ENCODE measurements at places on chromosomes 16 and 17. TPM values are rescaled to one million over a fixed set of nuclear protein-coding genes. Genes with fewer than 3 reads are reported as not detected.

Gene GLIS2
- total RNA-seq: 0.10 TPM

DNA sequence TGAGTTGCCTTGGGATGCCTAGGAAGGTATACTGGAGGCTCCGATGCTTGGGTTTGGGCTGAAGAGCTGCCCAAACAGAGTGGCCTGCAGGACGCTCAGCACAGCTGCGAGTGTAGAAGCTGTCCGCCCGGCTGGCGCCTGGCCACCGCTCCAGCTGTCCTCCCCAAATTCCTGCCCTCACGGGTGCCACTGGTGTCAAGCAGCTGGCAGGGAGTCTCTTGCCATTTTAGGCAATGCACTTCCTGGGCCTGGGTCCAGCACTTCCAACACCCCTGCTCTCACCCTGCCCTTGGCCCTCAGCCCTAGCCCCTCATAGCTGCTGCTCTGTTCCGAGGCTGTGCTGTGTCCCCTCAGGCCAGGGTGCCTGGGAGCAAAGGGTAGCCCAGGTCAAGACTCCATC is 5.2 kb upstream of the PKMYT1 start:
- no peaks in the 10 kb centered on the region for H3K27me3 ChIP-seq
- no peak for DNase-seq
- H3K36me3 ChIP-seq: no peaks in the 10 kb centered on the region
- H3K4me1 ChIP-seq: peaks cover 3% of the 10 kb centered on the region

DNA sequence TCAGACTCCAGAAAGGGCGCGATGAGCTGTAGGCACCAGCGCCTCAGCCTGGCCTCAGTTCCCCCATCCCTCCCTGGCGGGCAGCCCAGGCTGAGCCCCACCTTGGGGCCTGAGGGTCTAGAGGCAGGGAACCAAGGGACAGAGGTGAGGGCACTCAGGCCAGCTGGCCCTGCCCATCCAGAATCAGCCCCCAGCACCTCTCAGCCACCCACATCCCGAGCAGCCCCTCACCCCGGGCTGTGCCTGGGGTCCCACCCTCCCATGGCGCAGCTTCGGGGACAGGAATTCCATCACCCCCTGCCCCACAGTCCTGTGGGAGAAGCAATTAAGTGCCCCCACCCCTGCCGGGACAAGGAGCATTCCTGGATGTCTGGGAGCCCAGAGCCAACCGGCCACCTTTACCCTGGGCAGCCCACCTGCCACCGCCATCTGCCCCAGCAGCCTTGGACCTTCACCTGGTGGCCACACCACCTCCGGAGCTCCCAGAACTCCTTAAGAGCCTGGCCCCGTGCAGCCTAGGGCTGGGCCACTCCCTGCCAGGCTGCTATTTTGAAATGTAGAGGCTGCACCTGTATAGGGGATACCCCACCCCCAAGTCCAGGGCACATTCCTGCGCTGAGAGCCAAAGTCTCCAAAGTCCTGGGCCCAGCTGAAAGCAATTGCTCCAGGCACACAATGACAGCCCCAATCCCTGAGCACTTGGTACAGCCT is 33.7 kb upstream of the PVALEF start:
- H3K36me3 ChIP-seq: no peaks in the 10 kb centered on the region
- no peaks in the 10 kb centered on the region for H3K27me3 ChIP-seq
- H3K27ac ChIP-seq: no peak overlapping the region

GRCh38 chr17:78234261-78234865 is 2.9 kb downstream of the TMEM235 start:
- no peak overlapping the region for H3K4me3 ChIP-seq
- DNase-seq: no peak
- H3K27ac ChIP-seq: no peak overlapping the region
- peaks cover 3% of the 10 kb centered on the region for H3K36me3 ChIP-seq
- H3K27me3 ChIP-seq: peaks cover 26% of the 10 kb centered on the region

GRCh38 chr16:85348065-85348840 is 236.0 kb upstream of the CIBAR2 start:
- no peaks in the 10 kb centered on the region for H3K36me3 ChIP-seq
- peaks cover 2% of the 10 kb centered on the region for H3K4me1 ChIP-seq
- H3K4me3 ChIP-seq: no peak overlapping the region
- no peak for DNase-seq

DNA sequence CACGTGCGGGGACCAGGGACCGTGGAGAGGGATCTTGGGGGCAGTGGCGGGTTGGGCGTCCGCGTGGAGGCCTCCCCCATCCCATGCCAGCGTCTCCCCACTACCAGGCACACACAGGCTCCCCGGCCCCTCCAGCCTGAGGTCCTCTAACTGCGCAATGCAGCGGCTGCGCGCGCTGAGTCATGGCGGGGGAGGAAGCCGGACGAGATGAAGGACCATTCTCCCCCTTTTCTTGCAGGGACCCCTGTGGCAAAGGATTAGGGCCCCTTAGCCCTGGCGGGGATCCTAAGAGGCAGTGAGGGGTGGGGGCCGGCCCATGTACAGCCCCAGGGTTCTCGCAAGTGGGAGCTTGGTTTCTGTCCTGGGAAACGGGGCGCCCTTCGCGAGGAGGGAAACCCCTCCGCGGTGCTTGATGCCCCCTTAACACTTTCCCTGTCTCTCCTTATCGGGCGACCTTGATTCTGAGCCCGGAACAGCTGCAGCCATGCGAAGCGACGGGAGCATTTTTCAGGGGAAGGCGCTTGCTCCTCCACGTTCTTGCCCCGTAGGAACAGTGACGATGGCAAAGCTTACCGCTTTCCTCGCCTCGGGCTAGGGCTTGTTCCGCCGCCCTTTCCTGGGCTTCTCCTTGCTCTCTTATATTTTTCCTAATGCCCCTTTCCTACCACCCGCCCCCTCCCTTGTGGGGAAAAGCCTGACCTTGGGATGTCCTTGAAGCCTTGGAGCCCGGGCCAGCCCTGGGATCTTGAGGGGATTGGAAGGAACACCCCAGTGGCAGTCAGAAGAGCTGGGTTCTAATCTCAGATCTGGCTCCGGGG is 592 bp downstream of the ALDOA start:
- DNase-seq: no peak
- no peaks in the 10 kb centered on the region for H3K27me3 ChIP-seq
- peak overlapping the region; percentile 98 for H3K4me3 ChIP-seq

DNA sequence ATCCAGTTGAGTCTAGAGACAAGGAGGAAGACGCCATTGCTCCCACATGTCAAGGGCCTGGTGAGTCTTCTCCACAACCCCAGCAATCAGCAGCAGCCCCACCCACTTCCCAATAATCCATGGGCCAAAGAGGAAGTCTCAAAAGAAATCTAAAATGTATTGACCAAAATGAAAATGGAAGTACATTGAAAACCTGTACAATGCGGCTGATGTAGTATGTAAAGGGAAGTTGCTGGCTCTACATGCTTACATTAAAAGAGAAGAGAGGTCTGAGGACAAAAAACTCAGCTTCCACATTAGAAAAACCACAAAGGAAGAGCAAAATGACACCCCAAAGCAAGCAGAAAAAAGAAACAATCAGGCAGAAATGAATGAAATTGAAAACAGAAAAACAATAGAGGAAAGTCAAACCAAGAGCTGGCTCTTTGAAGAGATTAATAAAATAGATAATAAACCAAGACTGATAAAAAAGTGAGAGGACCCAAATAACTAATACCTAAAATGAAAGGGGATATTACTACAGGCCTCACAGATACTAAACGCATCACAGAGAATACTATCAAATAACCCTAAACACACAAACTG is 100.6 kb upstream of the METRNL start:
- DNase-seq: no peak
- peak overlapping the region; percentile 95 for H3K27ac ChIP-seq
- H3K4me1 ChIP-seq: peaks cover 23% of the 10 kb centered on the region
- H3K36me3 ChIP-seq: no peaks in the 10 kb centered on the region

- H3K27me3 ChIP-seq: peaks cover 38% of the 10 kb centered on the region
- H3K27ac ChIP-seq: no peak overlapping the region
- DNase-seq: no peak
These were observed 255.7 kb upstream of the DYNLRB2 start for GRCh38 chr16:80285104-80285503.

Gene BCL6B
- total RNA-seq: 0.17 TPM

DNA sequence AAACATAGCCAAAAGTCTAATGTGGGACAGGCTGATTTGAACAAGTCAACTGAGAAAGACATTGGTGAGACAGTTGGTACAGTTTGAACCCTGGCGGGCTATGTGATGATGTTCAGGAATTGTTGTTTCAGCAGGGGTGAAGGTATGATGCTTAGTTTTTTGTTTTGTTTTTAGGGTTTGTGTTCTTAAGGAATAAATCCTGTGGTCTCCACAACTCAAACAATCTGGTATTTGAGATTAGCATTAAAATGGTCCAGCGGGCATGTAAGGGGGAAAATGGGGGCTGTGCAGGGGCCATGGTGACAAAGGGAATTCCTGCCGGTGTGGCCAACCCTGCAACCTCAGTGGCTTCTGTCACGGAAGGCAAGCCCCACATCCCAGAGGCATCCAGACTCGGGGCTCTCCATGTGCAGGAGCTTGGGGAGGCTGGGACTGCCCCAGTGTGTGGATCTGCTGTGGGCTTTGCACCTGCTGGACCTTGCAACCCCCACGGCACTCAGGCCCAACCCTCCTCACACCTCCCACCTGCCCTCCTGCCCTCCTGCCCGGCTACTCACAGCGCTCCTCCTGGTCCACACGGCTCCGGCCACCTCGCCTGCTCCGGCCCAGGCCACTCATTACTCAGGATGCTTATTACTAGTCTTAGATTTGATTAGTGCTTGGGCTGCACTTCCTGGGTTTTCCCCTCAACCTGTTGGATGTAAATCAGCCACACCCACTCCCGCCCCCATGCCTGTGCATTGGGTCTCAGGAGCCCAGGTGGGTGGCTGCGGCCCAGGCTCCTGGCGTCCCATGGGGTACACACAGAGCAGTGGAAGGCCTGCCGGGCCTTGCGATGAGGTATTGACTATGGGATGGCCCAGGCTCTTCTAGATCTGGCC is at the start of gene TNFRSF13B:
Gene TNFRSF13B (minus strand): TSS at position 661 of the 881 bp plus-strand sequence. CDS start 43 bp downstream, at position 618.
- no peak within 1 kb of the TSS for H3K27ac ChIP-seq
- H3K4me3 ChIP-seq: peak within 1 kb of the TSS; percentile 64
- H3K36me3 ChIP-seq: peaks cover 3% of the 10 kb centered on the region
- DNase-seq: no peak
- H3K4me1 ChIP-seq: peaks cover 7% of the 10 kb centered on the region

Gene CCL1
- not detected for total RNA-seq

DNA sequence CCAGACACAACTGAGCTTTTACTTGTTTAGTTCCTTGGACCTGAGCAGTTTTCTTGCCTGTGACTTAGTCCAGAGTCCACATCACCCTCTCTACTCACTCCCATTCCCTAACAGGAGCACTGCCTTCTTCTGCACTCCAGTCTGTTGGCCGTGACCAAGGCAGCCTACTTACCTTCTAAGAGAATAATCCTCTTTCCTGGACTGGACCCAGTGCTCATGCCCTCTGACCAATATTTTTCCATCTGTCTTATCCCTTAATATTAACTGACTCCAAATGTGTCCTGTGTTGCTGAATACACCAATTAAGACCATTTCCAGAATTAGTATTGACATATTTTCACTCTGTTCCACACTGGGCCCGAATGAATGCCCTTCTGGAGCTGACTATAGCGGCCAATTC is 681.0 kb upstream of the KIF2B start:
- no peaks in the 10 kb centered on the region for H3K36me3 ChIP-seq
- no peaks in the 10 kb centered on the region for H3K4me1 ChIP-seq
- DNase-seq: no peak
- no peak overlapping the region for H3K27ac ChIP-seq
- no peaks in the 10 kb centered on the region for H3K27me3 ChIP-seq
- H3K4me3 ChIP-seq: no peak overlapping the region

DNA sequence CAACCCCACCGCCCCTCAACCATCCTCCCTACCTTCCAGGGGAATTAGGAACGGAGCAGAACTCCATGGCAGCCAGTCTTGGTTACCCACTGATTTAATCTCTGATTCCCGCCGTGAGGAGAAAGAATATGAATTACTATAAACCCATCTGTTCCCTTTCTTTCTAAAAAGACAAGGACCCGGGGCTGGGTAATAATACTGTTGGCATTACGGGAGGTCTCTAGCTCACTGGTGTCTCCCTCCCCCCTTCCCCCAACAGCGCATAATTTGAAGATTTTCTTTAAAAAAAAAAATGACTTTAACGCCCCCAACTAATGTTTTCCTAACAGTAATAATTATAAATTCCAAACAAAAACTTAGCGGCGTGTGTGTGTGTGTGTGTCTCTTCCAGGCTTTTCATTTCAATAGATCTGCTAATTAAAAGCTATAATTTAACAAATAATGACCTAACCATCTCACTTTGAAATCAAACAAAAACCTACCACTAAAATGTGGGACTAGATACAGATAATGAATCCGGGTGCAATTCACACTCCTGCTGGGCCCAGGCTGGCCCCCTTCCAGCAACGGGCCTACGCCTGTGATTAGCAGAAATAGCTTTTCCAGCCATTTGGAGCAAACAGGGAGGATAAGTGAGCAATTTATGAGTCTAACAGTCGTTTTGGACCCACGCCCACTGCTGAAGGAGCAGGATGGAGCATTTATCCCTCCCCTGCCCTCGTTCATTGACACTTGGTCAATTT is 18.2 kb upstream of the BHLHA9 start:
- DNase-seq: no peak
- no peak overlapping the region for H3K4me3 ChIP-seq
- no peaks in the 10 kb centered on the region for H3K36me3 ChIP-seq

DNA sequence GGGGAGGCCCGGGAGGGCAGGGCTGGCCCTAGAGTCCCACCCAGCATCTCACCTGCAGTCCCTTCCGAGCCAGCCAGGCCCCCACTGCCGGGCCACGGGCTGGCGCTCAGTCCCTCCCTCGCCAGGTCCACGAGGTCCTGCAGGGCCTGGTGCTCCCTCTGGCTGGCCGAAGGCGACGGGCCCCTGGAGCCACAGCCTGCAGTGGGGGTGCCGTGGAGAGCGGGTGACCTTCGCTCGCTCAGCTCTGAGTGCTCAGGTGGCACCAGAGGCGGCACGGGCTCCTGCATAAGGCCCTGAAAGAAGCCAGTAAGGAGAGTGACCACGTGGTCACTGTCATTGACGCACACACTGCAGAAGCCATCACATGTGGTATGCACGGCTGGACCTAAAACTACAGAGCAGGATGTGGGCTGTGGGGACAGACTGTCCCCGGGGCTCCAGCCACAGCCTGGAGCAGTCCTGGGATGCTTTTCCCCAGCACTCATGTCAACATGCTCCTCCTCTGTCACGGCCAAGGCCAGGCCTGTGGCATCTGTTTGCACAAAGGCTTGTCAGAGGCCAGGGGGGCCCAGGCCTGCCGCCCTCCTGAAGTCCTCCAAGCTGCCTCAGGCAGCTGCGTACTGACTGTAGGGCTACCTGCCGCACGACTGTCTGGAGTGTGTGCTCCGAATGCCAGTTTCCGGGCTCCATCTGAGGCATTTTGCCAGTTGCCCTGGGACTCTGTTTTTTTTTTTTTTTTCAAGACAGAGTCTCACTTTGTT is 15.1 kb downstream of the SLX4 start:
- no peak for DNase-seq
- H3K4me1 ChIP-seq: peaks cover 3% of the 10 kb centered on the region
- H3K36me3 ChIP-seq: no peaks in the 10 kb centered on the region
- H3K27ac ChIP-seq: no peak overlapping the region

DNA sequence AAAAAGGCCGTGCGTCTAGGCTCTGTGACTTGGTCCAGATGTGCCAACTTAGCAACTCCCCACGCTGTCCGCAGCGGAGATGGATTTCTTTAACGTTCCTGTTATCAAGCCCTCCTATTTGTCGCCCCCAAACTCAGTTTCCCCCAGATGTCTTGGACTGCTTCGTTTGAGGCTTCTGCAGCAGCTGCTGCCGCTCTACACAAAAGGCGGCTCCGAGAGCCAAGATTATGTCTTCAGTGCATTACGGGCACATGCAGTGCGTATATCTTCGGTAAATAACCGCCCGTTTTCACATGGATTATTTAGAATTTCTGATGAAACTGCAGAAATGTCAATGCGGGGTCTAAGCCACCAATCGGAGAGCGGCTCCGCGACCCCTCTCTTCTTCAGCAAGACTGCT is 240.6 kb upstream of the ZFHX3 start:
- no peak overlapping the region for H3K4me3 ChIP-seq
- no peaks in the 10 kb centered on the region for H3K27me3 ChIP-seq
- H3K36me3 ChIP-seq: no peaks in the 10 kb centered on the region
- H3K27ac ChIP-seq: no peak overlapping the region
- H3K4me1 ChIP-seq: no peaks in the 10 kb centered on the region
